ENCODE measurements at places on chromosomes 3 and 15.

DNA sequence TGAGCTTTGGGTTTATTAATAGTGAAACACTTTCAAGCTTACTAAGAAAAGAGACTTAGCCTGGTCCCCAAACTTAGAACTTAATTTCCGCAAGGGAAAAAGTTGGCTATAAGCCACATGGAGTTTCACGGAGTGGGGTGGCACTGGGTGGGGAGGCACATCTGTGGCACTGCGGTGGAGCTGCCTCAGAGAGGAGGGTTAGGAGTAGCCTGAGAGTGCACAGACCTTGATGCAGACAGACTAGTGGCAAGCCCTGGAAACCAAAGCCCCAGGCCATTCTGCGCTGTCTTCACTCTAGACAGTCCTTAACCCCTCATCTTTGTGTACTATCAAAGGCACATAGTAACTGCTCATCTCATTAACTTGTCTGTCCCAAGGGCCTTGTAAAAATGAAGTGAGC lies 22.0 kb downstream of the CXCR6 start:
- DNase-seq, result no peak

- DNase-seq, result no peak
These were observed 33.0 kb downstream of the KY start for GRCh38 chr3:134617608-134618477.

DNA sequence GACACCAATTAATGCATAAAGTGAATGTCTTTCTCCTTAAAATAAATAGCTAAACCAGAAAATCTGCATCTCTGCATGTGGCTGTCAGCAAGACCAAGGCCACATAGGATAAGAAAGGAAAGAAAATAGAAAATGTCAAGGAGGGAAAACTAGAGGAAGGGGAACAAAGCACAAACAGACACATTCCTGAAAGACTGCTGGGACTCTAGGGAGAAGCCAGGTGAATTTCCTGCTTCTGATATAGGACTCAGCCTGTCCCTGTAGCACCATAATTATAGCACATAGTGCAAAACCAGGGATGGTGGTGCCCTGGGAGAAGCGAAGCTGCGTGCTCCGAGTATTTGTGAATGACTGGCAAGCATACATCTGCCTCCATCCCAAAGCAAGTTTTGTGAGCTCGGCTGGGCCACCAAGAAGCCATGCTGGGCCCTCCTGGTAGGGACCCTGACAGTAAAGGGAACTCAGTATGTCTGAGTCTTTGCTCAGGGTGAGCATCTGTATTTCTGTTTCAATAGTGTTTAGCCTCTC lies 14.2 kb downstream of the FSTL1 start:
- DNase-seq, result no peak

- DNase-seq, result no peak
These were observed 32.0 kb upstream of the PRICKLE2 start for GRCh38 chr3:64257100-64257755.
